ENCODE measurements at places on chromosomes 6 and 20.

DNA sequence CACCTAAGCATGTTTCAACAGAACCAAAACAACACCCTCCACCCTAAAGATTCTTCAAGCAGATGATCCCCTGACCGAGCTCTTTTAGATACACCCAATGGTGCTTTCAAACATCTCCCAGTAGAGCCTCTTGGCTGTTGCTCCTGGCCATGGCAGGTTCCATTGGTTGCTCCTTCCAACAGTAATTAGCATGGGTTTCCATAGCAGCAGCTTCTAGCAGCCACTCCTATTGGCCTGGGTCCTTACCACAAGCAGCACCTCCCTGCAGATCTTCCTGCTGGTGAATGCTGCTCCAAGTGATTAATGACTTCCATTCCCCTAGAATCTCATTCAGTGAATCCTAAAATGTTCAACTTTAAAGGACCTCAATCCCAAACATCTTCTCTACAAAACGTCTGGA lies 13.9 kb downstream of the CCN2 start:
- DNase-seq: no peak

GRCh38 chr6:21749754-21750153 lies 156.2 kb downstream of the SOX4 start:
- no peak for DNase-seq

DNA sequence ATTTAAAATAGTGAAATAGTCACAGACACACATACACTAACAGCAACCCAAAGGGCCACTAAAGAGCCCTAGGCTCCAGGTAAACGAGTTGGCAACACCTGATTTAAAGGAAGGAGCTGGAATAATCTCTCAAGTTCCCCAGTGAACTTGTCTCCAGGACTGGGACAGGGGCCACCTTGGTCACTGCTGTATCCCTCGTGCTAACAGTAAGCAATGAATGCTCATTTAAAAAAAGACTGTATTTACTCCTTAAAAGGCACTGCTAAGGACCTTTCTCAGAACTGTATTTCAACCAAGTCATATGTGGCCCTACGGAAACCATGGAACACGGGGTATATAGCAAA lies 1.3 kb downstream of the DIDO1 start:
- DNase-seq: no peak

- no peak for DNase-seq
Observed at GRCh38 chr20:46978951-46979491, 84.4 kb downstream of the EYA2 start.

- no peak for DNase-seq
Observed at GRCh38 chr6:41659935-41660334, 21.7 kb downstream of the MDFI start.

DNA sequence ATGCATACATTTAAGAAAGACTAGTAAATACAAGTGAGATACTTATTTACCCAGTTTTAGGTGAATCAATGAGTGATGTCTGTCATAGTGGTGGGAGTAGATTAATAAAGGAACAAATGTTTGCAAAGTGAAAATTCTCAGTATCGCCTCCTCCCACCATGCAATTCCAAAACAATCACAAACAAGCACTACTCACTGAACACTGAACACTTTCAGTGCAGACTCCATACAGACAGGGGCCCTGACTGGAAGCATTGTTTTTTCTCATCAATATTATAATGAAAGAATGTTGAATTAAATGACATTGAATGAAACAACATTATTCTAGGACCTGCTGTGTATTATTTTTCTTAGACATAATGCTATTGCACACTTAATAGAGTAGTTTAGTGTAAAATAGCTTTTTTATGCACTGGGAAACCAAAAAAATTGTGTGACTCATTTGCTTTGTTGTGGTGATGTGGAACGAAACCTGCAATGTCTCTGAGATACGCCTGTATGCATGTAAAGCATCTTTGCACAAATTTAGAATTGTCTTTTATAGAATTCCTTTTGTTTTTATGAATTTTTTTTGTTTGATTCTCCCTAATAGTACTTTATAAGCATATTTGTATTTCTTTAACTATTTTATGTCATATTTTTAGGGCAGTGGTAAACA lies 317.5 kb downstream of the UTRN start:
- peak; percentile 5 for DNase-seq

- peak; percentile 86 for DNase-seq
Observed at GRCh38 chr6:2999618-3000557, at the start of gene NQO2. Gene NQO2 (plus strand): TSS chr6:2999894. CDS start chr6:3006553, 6,659 bp downstream.

GRCh38 chr20:20014659-20015058 lies 2.5 kb upstream of the NAA20 start:
- no peak for DNase-seq

GRCh38 chr6:91443405-91443804 lies 856.5 kb upstream of the MAP3K7 start:
- no peak for DNase-seq

- DNase-seq: no peak
Observed at GRCh38 chr6:30981942-30982772, 1.4 kb upstream of the MUC21 start.

All from stimulated activated CD4-positive, alpha-beta T cell treated with anti-CD3 and anti-CD28 coated beads, Interleukin-4, amount 100 ng/mL, for 4 hours (primary cell).